ENCODE measurements at places on chromosomes 13 and 19.

DNA sequence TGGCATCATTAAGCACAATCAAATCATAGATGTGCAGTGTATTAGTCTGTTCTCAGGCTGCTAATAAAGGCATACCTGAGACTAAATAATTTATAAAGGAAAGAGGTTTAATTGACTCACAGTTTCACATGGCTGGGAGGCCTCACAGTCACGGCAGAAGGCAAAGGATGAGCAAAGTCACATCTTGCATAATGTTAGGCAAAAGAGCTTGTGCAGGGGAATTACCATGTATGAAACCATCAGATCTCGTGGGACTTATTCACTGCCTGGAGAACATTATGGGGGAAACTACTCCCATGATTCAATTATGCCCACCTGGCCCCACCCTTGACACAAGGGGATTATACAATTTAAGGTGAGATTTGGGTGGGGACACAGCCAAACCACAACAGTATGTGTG is 245.2 kb upstream of the DACH1 start:
- DNase-seq: no peak

DNA sequence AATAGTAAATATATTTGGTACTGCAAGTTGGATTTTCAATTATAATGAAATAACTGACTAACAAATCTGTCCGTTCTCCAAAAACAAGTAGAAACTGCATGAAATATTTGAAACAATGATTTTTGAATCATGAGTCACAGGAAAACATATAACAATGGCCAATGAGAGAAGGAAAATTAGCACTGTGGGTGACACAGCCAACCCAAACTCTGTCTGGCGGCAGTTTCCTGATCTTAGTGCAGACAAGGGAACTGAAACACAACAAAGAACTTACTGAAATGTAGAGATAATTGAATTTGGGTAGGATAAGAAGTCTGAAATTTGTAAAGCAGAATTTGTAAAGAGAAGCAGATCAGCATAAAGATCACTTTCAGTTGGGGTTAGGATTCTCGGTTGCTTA is 2743.3 kb upstream of the PCDH20 start:
- DNase-seq: no peak

DNA sequence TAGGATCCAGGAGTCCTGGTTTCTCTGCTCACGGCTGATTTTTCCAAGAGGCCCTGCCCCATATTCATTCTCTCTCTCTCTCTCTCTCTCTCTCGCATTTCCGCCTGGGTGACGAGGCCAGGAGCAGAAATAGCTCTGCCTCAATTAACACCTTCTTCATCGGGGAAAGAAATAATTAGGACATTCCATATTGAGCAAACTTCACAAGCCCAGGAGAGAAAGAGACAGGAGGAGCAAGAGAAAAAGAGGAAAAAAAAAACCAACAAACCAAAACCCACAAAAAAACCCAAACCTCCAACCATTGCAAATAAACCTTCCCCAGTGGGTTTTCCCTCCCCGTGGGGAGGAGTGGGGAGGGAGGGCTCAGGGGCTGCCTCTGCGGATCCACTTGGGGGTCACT is 143.0 kb downstream of the CACNA1A start:
- no peak for DNase-seq

GRCh38 chr13:100184095-100184494 is 95.2 kb downstream of the PCCA start:
- no peak for DNase-seq

DNA sequence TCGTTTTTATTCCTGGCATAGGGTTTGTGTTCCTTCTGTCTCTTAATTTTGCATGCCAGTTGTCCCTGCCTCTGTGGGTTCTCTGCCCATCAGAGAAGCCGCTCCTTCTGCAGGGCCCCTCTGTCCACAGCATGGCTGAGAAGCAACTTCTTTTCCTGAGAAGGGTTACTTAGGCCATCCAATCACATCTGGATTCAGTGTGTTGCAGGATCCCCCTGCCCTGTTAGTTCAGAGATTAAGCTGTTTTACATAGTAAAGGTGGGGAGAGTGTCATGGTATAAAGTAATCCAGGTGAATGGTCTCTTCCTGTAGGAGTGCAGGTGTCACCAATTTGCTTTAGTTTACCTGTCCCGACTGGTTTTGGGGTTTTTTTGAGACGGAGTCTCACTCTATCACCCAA is 22.9 kb upstream of the GARRE1 start:
- DNase-seq: no peak

DNA sequence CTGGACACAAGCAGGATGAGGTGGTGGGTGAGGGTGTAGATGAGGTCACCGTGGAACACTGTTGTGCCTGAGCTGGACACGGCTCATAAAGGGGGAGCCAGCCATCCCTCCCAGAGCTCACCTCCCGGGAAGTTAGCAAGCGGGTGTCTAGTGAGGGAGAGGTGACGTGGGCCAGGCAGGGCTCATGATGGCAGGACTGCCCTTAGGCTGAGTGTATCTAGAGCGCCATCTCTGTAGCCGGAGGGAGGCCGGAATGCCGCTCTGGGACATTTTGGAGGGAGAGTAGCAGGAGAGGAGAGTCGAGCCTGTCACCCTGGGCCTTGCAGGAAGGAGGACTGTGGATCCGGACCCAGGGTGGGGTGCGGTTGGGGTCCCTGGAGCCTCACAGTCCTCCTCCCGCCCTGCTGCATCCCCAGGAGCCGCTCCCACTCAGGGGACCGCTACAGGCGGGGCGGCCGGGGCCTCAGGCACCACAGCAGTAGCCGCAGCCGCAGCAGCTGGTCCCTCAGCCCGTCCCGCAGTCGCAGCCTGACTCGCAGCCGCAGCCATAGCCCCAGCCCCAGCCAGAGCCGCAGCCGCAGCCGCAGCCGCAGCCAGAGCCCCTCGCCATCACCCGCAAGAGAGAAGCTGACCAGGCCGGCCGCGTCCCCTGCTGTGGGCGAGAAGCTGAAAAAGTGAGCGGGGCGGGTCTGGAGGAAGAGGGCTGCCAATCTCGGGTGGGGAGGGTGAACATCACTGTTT is 9.2 kb downstream of the ZNF296 start:
- no peak for DNase-seq

DNA sequence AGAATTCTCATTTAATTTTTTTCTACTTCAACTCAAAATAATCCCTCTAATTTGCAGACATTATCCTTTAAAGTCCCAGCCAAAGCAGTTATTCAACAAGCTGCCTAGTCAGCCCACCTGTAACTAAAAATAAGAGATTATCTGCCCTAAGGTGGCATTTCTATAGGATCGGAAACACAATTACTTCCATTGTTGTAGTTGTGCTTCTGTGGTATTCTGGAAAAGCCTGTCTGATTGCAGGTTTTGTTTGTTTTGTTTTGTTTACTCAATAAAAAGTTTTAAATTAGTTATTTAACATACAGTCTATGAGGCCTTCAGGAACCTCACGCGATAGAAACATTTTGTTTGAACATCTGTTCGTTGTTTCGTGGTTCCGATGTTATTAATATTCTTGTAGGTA is 101.0 kb downstream of the ZIC5 start:
- DNase-seq: no peak

DNA sequence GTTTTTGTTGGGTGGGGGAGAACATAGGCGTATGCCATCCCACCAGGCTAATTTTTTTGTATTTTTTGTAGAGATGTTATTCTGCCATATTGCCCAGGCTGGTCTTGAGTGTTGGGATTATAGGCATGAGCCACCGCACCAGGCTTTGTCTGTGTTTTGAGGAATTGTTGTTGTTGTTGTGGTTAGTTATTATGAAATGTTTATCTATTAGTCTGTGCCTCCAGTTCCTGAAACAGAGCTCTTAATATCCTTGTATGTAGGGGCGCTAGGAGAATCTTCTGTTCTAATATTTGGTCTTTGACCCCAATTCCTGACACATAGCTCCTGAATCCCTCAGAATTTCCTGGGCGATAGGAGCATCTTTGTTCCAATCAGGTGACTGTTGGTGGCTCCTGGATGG is 5.6 kb upstream of the LATS2 start:
- no peak for DNase-seq

DNA sequence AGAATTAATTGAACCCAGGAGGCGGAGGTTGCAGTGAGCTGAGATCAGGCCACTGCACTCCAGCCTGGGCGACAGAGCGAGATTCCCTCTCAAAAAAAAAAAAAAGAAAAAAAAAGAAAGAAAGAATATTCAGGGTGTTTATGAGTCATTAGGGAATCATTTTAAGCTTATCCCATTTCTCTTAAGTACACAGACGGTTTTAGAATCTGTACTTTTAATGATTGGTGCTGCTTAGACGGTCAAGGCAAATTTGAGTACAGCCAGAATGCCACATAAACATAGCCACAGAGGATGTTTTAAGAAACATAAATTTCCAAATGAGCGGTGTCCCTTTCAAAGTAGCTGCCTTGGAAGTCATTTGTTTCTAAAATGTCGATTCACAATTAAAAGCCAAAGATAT is 2.6 kb downstream of the SPRYD7 start:
- no peak for DNase-seq

All from central memory CD4-positive, alpha-beta T cell (primary cell).